ENCODE measurements at places on chromosomes 4 and X.

GRCh38 chr4:81505004-81505598 is 33.4 kb upstream of the RASGEF1B start:
- no peak for DNase-seq

DNA sequence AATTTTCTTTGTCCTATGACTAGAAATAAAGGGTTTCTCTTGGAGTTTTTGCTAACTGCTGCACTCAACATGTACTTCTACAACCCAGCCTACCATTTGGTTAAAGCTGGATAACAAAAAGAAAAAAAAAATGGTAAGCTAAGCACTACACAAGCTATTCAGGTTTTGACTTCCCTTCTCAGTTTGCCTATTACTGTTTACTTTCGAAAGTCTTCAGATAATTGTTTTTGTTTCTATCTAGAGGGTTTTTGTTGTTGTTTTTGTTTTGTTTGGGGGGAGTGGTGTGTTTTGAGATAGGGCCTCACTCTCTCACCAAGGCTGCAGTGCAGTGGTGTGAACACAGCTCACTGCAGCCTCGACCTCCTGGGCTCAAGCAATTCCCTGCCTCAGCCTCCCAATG is 46.6 kb downstream of the CLOCK start:
- no peak for DNase-seq

GRCh38 chr4:75126058-75126457 is 193.1 kb downstream of the PARM1 start:
- DNase-seq = no peak

GRCh38 chrX:31279359-31279758 is 207.5 kb upstream of the FTHL17 start:
- no peak for DNase-seq

- DNase-seq = peak; percentile 57
Observed at GRCh38 chrX:153474718-153475117, 4.3 kb upstream of the HAUS7 start.

- no peak for DNase-seq
Observed at GRCh38 chr4:87745064-87745807, 54.1 kb upstream of the IBSP start.

- DNase-seq = no peak
Observed at GRCh38 chr4:158255727-158256324, 45.5 kb downstream of the TMEM144 start.

- DNase-seq = no peak
Observed at GRCh38 chrX:122641136-122641535, 542.9 kb upstream of the GRIA3 start.

DNA sequence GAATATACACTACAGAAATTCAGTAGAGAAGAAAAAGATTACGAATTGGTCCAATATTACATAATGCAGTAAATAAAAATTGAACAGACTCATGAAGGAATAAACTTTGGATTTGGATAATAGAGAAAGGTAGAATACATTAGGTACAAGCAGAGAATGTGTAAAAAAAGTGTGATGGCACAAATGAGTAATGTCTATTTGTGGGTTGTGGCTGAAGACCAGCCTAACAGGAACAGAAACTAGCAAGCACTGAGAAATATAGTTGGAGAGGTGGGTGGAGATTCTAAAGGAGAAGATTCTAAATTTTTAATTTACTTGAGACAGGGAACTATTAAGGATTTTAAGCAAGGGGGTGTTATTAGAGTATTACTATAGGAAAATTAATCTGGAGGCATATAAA is 15.2 kb upstream of the CLOCK start:
- DNase-seq = no peak

DNA sequence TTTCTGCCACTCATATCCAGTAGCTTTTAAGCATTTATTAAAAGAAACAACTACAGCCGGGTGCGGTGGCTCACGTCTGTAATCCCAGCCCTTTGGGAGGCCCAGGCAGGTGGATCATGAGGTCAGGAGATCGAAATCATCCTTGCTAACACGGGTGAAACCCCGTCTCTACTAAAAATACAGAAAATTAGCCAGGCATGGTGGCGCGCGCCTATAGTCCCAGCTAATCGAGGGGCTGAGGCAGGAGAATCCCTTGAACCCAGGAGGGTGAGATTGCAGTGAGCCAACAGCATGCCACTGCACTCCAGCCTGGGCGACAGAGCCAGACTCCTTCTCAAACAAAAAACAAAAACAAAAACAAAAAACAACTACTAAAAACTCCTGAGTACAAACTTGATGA is 119.8 kb downstream of the EPHA5 start:
- DNase-seq = no peak

- DNase-seq = no peak
Observed at GRCh38 chr4:78863991-78864390, 75.2 kb downstream of the PAQR3 start.

DNA sequence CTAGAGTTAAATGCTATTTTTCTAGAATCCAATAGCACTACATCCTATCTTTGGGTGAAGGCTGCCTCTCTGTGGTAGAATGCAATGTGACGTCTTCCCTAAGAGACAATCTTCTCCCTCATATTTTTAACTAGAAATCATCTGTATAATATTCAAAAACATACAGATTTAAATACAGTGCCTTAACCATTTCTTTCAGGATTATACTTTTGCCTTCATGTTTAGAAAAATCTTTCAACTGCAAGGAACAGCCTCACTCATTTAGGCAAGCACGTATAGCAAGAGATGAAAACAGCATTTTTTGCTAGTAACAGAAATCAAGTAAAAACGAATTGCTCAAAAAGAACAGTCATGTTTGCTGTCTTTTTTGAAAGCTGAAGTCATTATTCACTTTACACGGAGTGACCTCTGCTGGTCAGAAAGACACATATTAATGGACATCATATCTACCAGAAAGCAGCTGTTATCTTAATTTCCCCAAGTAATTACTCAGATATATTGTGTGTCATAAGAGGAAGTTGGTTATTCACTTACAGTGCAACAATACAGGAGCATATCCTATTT is 422.3 kb downstream of the STPG2 start:
- no peak for DNase-seq

GRCh38 chrX:150227873-150228410 is 135.2 kb upstream of the MAMLD1 start:
- no peak for DNase-seq

GRCh38 chr4:176791591-176792325 is 964 bp downstream of the VEGFC start:
- DNase-seq = no peak

GRCh38 chrX:53263597-53264094 is 17.7 kb downstream of the IQSEC2 start:
- DNase-seq = no peak

- DNase-seq = no peak
Observed at GRCh38 chrX:77779695-77780094, 6.3 kb downstream of the ATRX start.

GRCh38 chrX:7283741-7284140 is 135.8 kb upstream of the PUDP start:
- no peak for DNase-seq

GRCh38 chr4:11451716-11452115 is 23.0 kb upstream of the HS3ST1 start:
- DNase-seq = no peak

GRCh38 chr4:182578402-182578801 is 335.2 kb downstream of the TENM3 start:
- DNase-seq = no peak

DNA sequence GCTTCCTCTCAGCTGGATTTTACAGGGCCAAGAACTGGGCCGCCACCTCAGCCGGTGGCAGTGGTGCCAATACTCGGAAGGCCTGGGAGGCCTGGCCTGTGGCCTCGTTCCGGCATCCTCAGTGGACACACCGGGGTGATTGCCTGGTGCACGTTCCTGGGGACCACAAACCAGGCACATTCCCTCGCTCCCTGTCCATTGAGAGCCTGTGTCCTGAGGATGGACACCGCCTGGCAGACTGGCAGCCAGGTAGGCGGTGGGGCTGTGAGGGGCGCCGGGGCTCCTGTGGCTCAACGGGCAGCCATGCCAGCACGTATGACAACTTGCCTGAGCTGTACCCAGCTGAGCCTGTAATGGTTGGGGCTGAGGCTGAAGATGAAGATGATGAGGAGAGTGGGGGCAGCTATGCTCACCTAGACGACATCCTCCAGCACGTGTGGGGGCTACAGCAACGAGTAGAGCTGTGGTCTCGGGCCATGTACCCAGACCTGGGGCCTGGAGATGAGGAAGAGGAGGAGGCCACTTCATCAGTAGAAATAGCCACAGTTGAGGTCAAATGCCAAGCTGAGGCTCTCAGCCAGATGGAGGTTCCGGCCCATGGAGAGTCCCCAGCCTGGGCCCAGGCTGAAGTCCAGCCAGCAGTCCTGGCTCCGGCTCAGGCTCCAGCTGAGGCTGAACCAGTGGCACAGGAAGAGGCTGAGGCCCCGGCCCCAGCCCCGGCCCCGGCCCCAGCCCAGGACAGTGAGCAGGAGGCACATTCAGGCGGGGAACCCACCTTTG is 70.4 kb downstream of the STARD8 start:
- no peak for DNase-seq

- DNase-seq = no peak
Observed at GRCh38 chrX:45718676-45719075, 518.0 kb upstream of the DIPK2B start.

DNA sequence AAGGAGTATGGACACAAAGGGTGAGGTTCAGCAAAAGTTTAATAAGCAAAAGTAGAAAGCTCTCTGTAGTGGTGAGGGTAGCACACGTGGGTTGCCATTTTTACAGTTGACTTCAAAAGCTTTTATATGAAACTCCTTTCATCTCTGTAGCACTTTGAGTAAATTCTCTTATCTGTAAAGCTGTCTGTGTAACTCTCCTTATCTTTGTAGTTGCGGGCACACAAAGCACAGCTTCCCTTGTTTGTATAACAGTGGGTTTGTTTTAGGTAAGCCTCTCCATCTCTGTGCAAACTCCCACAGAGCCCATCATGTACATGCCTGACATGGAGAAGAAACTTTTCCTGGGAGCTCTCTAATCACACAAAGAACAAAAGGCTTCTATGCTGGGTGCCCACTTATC is 325.9 kb upstream of the PABPC5 start:
- DNase-seq = no peak

- no peak for DNase-seq
Observed at GRCh38 chr4:37524267-37524666, 161.9 kb downstream of the RELL1 start.

DNA sequence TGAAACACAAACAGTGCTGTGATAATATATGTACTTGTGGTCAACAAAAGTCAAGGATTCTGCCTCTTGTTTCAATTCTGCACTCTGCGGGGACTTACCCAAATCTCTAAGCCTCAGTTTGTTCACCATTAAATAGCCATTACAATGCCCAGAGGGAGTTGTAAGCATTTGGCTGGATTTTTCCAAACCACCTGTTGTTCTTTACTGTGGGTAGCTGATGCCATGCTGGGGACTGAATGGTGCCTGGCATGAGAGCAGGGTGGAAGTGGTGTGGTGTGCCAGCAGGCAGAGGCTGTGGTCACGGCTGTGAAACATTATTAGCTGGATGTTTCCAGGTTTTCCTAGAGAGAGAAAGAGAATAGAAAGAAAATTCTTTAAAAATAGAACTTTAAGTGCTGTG is 60.7 kb upstream of the PAK3 start:
- DNase-seq = no peak

DNA sequence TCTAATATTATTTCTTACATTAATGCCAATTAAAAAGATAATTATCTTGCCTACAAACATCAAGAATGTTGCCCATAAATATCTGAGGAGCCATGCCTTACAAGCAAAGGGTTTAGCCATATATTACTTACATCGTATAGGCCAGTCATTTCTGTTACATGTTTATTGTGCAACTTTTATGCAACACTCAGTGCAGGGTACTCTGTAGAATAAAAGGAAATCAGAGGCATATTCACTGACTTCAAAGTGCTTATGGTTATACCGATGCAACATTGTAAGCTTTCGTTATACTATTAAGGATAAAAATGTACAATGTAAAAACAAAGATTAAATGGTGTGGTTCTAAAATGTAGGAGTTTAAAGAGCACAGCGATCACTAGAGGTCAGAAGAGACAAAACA is 315.9 kb downstream of the PCDH10 start:
- DNase-seq = no peak

- no peak for DNase-seq
Observed at GRCh38 chr4:48590884-48591283, 100.8 kb downstream of the ZAR1 start.

GRCh38 chr4:113553082-113553481 is 208.5 kb downstream of the CAMK2D start:
- no peak for DNase-seq

- DNase-seq = no peak
Observed at GRCh38 chr4:109723110-109723509, 6.8 kb downstream of the PLA2G12A start.

GRCh38 chr4:112759313-112759712 is 122.4 kb downstream of the LARP7 start:
- DNase-seq = no peak

DNA sequence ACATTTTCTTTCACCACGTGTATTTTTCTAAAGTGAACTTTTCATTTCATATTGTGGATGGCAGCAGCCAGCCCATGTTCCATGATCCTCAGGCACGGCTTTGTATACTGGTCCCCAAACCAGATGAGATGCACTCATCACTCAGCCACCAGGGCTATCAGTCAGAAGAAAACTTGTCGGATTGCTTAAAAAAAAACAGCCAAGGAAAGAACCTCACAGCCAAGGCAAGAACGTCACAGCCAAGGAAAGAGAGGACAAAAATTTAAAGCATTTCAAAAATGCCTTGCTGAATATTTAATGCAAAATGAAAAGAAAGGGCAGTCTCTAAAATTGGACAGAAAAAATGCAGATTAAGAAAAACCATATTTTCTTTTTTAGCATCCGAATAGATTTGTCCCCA is 333.3 kb downstream of the PDGFC start:
- DNase-seq = no peak

DNA sequence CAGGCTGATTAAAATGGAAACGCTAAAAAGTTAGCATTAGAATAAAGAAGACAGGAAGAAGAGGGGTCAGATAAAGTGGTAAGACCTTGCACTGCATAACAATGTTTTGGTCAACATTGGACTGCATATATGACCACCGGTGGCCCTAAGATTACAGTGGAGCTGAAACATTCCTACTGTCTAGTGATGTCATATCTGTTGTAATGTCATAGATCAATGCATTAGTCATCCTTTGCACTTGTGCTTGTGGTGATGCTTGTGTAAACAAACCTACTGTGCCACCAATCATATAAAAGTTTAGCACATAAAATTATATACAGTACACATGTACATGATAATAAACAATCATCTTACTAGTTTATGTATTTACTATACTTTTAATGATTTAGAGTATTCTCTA is 73.0 kb downstream of the TMEM165 start:
- no peak for DNase-seq

GRCh38 chrX:46308110-46308509 is 237.1 kb downstream of the ZNF674 start:
- DNase-seq = no peak

All from amygdala (tissue), 56 donors.